ENCODE measurements at places on chromosomes 16 and 17.

GRCh38 chr16:72457243-72457940 is 285.4 kb upstream of the PMFBP1 start:
- no peak for DNase-seq

DNA sequence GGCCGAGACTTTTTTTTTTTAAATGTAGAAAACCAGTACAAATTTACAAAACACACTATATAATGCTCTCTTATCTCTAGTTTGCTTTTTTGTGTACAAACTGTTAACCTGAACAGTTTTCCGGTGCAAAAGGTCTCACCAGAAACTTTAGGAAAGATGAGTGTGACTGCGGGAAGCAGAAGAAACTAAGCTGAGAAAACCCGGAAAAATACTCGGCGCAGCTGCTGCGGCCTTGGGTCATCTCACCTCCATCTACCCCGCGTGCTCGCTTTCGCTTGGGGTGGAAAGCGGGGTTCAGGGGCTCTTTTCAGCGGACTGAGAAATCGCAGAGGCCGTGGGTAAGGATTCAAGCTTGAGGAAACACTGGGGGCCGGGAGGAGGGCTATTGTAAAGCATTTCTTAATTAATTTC is 1.8 kb downstream of the SALL1 start:
- no peak for DNase-seq

DNA sequence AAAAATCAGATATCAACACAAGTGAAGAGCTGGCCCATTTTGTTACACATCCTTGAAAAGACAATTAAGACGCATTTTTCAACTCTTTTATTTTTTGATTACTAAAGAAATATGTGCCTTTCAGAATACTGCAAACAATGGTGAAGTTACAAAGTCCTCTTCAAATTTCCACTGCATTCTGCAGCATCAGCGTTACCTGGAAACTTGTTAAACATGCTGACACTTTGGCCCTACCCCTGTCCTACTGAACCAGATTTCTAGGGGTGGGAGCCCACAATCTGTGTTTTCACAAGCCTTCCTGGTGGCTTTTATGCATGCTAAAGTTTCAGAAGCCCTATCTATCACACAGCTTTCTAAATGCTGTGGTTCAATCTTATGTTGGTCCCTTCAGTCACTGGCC is 4.5 kb upstream of the CCL14 start:
- DNase-seq, result no peak

- DNase-seq, result no peak
Measured at GRCh38 chr16:25081702-25082101, 29.8 kb upstream of the LCMT1 start.

- no peak for DNase-seq
Measured at GRCh38 chr16:586047-586644, 3.7 kb upstream of the RAB40C start.

DNA sequence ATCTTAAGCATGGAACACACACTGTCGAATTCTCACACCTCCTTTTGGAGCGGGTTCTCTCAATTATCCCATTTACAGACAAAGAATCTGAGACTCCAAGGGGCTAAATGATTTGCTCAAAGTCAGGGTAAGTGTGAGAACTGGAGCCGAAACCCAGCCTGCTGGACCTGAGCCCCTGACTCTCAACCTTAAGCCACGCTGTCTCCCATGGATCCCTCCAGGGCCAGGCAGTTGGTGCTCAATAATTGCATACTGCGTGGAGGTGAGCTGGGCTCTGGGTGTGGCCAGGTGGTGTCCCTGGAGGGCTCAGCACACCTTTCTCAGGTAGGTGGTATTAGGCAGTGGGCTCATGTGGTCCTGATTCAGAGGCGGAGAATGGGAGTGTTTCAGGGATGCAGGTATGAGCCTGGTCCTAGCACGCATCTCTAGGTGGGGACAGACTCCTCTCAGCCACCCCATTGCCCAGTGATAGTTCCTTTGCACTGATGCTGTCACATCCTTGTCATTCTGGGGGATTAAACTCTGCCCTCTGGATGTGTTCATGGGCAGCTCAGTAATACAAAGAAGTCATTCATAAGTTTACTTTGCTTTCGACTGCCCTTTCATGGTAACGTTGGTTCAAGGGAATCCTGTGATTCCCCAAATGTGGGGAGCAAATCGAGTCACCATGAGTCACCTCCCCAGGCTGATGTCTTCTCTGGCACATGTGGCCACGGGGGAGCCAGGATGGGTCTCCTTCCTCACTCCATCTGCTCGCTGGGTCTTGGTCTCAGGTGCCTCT is 399.5 kb upstream of the TNRC6C start:
- DNase-seq, result no peak

- no peak for DNase-seq
Measured at GRCh38 chr16:14364386-14365199, 265.5 kb downstream of the PARN start.

- no peak for DNase-seq
Measured at GRCh38 chr16:74617206-74617788, 10.4 kb upstream of the GLG1 start.

DNA sequence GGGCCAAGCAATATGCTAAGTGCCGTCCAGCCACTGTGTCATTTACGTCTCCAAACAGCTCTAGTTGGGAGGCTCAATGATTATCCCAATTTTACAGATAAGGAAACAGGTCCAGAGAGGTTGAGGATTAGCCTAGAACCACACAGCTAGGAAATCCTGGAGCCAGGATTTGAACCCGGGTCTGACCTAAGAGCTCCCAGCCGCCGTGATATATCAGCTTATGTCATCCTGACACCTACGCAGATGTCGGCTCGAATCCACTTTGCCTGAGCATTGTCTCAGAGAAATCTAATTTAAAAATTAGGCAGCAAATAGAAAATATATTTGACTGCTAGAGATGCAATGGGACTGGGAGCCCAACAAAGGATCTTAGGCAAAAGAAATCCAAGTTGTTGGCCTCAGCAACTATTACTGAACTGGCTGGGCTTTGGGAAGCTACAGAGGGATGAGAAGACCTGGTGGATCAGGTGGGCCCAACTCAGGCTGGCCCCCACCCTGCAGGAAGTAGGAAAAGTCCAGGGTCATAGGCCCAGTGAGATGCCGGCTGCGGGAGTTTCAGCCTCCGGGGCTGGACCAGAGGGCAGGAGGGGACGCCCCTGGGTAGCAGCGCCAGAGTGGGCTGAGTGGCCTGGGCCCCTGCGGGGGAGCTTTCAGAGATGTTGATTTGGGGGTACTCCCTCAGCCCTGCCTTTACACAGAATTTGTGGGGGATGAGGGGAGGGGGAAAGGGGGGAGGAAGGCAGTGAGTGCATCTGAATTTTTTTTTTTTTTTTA is 35.1 kb upstream of the IL21R start:
- no peak for DNase-seq

- DNase-seq, result no peak
Measured at GRCh38 chr17:74949455-74950115, 13.9 kb downstream of the OTOP3 start.

DNA sequence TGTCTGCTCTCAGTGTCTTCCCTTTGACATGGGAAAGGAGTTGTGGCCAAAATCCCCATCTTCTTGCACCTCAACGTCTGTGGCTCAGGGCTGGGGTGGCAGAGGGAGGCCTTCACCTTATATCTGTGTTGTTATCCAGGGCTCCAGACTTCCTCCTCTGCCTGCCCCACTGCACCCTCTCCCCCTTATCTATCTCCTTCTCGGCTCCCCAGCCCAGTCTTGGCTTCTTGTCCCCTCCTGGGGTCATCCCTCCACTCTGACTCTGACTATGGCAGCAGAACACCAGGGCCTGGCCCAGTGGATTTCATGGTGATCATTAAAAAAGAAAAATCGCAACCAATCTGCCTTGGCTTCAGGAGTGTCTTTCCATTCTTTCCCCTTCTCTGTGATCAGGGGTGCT is 918 bp upstream of the MRM1 start:
- DNase-seq, result no peak

DNA sequence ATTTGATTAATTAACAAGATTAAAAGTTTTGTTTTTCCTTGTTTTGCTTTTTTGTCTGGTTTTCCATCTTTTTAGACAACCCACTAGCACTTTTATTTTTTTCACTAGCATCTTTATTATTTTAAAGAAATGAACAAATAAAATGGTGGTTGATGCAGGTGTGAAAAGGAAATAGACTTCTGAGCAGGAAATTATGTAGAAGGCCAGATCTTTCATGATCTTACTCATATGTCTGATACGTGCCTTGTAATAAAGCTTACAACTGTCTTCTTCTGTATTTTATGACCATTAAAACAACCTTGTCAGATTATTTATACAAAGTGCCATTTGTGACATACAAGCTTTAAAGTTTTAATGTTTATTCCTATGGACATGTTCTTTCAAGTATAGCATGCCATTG is 6.3 kb downstream of the SLFN12L start:
- no peak for DNase-seq

All from activated naive CD8-positive, alpha-beta T cell treated with anti-CD3 and anti-CD28 coated beads, Interleukin-2, amount 50 U/mL, for 16 hours (primary cell).